Fibroblast of skin of left quadriceps (primary cell): ENCODE measurements at places on chromosomes 7 and 10.

GRCh38 chr7:54915870-54916598, 102.8 kb upstream of the EGFR start:
- no peak for DNase-seq

DNA sequence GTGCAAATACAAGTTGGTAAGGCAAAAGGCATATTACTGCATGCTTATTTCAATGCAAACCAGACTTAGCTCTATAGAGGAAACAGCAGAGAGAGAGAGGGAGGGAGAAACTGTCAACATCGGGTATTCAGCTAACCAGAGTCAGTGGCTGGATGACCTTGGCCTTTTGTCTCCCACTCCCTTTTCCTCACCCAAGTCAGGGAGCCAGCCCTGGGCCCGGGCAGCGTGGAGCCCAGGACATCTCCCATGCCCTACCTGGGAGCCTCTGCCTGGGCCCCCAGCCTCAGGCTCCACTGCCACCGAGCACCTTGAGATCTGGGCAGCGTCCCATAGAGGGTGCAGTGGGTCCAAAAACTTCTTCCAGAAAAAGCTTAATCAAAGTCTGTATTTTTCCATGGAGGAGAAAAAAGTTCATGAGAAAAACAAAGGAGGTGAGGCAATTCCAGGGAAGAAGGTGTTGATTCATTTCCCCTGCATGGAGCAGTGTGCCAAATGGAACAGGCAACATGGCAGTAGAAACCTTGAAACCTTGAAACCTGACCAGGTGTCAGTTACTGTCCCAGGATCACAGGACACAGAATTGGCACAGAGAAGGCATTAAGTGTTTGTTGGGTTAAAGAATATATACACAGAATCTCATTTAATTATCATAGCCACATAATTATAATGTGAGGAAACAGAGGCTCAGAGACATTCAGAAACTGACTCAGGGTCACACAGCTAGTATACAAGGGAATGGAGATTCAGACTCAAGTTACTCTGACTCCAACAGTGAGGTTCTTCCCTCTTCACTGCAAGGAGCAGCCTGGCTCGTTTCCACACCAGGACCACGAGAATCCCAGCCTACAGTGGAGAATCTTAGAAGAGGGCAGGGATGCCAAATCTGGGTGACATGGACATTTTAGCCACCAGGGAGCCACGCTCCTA, 5.8 kb upstream of the NCOA4 start:
- DNase-seq, result no peak

- no peak for DNase-seq
These were observed 149.1 kb downstream of the UBE2H start for GRCh38 chr7:129803546-129804081.

DNA sequence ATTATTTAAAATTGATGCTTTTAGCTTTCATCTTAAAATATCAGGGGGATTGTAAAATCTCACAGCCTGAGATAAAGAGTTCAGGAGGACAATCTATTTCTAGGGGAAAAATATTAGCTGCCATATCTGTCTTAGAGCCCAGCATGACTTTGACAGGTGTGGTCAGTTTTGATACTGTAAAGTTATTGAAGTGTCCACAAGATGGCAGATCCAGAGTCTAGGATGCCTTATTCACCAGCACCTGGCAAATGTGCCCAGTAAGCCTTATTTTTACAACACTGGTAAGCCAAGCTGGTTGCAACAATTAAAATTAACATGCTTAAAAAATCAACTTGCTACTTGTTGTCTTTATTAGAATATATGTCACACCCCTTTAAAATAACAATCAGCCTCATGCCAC, 579.3 kb downstream of the SH2D4B start:
- DNase-seq, result no peak

DNA sequence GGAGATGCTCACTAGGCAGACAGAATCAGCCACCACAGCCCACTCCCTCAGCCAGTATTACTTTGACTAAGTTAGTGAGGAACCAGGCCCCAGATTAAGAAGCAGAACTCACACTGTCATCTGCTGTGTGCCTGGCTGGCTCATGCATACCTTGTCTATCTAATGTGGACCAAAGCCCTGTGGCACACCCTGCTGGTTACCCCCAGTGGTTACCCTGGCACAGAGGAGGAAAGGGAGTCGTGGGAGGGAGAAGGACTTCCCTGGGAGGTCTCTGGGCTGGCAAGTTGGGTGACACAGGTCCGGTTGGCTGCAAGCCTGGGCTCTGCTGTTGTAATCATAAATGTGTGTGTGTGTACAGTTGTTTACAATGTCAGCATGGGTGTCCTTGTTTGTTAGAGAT, 7.5 kb upstream of the SH2D4B start:
- DNase-seq, result no peak

DNA sequence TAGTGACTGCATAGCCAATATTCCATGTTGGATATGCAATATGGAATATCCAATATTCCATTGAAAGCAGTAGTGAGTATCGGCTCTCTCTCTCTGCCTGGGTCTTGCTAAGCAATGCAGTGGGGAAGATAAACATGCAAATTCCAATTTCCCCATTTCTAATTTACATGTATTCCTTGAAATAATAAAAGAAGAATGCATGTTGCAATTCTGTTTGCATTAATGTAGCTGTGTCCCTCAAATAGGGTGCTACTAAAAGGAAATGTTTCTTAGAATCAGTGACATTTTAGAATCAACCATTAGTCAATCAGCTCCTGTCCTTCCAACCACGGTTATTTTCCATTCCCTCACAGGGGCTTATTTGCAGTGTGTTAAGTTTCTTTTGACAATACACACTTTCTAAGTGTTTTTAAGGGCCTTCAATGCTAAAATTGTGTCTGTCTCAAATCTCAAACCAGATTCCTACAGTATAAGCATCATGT, 46.7 kb downstream of the AFAP1L2 start:
- no peak for DNase-seq

DNA sequence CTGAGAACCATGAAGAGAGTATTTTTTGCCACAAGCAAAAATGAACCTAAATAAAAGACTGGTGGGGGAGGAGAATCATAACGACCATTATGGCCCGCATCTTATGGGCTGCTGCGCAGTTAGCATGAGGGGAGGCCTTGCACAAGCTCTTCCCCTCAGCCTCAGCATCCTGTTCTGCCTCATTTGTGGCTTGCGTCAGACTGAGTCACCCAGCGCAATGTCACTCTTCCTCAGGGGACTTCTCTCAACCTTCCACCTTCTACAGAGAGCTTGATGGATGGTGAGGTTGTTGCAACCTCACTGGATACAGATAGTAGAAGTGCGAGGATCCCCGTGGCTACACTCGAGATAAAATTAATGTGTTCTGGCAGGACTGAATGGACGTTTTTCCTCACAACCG, 16.8 kb upstream of the GPR15LG start:
- DNase-seq, result no peak

DNA sequence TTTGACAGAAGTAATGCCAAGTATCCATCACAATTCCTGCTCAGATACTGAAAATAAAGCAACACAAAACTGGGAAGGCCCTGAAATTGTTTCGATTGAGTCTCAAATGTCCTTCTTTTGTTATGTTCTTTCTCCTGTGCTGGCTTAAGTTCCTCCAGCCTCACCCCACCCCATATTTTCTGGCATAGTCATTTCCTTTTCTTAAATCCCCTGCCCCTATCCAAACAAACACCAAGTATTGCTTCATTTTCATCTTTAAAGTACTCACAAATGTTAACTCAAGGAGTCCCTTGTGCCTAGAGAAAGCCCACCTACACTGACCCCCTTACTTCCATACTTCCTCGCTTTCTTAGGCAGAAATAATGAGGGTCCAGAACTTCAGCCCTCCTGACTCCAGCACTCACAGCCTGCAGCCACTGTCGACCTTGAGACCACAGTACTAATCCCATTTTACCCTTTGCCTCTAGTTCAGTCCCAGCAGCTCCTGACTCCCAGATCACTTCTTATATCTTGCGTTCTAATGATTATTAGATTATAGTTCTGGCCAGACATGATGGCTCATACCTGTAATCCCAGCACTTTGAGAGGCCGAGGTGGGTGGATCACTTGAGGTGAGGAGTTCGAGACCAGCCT, 73.2 kb upstream of the ST8SIA6 start:
- peak; percentile 59 for DNase-seq
